ENCODE measurements at places on chromosomes 7 and 10.

- DNase-seq = no peak
Observed at GRCh38 chr7:79451580-79451979, 1.9 kb downstream of the MAGI2 start.

DNA sequence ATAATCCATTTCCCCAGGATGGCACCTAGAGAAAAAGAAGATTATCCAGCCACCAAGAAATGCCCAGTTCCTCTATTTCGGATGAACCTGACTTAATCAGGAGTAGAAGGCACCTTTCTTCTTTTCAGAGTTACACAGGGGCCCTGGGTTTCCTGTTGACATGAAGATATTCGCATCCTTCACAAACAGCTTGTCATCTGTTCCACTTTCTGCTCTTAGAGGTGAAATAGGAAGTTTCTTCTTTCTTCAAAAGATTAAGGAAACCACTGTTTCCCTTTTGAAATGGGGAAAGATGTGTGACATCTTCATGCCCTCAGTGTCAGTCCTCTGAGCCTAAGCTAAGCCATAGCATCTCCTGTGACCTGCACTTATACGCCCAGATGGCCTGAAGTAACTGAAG lies 39.1 kb upstream of the RAB18 start:
- DNase-seq = no peak

DNA sequence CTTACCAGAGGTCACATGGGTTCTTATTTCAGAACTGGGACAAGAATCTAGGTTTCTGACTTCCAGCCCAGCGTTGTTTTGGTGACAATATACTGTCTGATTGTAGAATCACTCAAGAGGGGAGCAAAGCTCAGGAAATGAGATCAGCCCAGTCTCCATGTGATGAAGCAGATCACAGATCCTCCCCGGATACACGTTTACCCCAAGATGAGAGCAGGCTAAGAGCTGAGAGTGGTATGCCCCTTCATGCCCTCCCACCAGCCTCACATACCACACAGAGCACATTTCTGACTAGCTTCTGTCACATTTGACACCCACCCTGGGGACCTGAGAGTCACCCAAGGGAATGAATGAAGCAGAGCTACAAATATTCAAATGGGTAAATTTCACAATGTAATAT lies 27.1 kb upstream of the PRKCQ start:
- no peak for DNase-seq

- no peak for DNase-seq
Observed at GRCh38 chr7:122438492-122438891, 133.9 kb upstream of the FEZF1 start.

- no peak for DNase-seq
Observed at GRCh38 chr7:114715907-114716306, 206.0 kb upstream of the MDFIC start.

GRCh38 chr10:27035163-27035562 lies 65.1 kb downstream of the ANKRD26 start:
- DNase-seq = no peak

DNA sequence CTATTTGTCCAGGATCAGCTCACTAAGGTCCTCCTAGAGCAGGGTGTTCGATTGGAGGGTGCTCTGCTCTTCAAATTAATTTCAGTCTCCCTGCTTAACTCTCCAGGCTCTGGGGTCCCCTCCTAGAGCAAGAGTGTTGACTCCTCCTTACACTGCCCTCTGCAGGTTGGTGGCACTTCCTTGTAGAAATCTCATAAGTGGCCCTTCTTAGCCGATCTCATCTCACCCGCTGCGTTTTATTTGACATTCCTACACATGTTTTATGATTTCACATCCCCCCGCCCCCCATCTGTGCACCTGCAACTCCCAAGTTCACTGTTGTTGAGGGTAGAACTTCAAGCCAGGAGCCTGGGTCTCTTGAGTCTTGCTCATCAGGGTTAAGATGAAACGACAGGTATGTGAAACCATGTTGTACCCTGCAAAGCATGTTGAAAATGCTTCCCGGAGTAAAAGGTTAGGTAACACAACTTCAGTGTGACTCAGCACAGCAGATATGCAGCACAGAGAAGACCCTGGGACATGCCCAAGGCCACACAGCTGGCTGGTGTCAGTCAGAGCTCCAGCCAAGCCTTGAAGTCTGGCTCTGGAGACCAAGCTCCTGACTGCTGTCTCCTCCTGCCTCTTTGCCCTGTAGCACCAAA lies 171.2 kb downstream of the PRKAG2 start:
- DNase-seq = no peak

- no peak for DNase-seq
Observed at GRCh38 chr7:50331564-50332208, 27.2 kb downstream of the IKZF1 start.

GRCh38 chr7:90488220-90488619 lies 18.8 kb downstream of the PTTG1IP2 start:
- no peak for DNase-seq

DNA sequence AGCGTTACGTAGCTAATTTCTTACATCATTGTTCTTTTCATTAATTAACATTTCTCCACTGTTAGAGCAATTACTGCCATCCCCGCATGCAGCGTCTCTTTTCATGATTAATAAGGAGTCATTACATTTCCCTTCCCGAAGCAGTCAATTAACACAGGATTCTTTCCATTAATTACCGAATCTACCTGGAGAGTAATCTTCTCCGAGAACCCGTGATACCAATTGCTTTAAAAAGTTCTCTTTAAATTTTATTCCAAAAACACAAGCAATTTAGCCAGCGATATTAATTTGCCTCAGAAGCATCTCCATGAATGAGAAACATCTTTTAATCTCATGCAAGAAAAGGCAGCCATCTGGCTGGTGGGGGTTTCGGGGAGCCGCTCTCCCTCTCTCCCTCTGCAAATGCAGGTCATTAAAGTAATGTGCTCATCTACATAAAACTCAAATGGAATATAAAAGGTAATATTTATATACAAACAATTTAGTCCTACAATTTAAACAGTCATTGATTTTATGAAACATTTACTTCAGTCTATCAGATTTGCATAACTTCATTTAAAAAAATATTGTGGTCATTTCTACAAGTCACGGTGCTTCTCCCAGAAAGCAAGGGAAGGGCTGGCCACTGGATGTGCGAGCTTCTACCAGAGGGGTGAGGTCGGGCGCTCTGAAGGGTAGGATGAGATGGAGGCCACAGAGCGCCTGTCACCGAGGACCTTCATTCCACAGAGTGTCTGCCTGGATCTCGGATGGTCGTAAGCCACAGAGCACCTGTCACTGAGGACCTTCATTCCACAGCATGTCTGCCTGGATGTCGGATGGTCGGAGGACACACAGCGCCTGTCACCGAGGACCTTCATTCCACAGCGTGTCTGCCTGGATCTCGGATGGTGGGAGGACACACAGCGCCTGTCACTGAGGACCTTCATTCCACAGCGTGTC lies 145.0 kb downstream of the WDR37 start:
- DNase-seq = no peak

GRCh38 chr10:11604865-11605650 lies 6.4 kb downstream of the USP6NL start:
- DNase-seq = no peak

DNA sequence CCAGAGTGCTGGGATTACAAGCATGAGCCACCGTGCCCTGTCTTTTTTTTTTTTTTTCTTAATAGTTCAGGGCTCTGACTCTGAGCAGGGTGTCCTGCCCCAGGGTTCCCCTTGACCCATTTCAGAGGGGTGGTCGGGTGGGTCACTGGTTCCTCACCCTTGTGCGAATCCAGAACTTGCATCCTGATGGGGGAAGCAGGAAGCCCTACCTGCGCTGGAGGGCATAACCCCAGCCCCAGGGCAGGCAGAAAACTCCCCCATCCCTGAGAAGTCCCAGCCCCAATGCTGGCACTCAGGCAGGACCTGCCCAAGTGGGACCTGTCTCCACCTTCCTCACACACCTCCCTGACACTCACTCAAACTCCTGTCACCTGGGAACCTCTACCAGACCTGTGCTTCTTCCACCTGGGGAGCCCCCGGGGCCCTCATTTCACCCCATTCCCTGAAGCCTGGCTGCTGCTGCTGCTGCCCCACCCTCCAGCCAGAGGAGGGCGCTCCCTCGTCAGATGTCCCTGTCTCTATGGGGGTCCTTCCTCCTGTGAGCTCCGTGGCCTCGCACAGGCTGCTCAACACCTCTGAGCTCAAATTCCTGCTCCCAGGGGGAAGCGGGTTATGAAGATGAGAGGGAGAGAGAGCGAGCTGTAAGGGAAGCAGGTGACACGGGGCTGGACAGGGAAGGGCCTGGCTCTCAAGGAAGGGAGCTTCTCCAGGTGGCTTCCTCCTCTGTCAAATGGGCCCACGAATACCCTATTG lies 15.1 kb upstream of the ZNF273 start:
- no peak for DNase-seq

DNA sequence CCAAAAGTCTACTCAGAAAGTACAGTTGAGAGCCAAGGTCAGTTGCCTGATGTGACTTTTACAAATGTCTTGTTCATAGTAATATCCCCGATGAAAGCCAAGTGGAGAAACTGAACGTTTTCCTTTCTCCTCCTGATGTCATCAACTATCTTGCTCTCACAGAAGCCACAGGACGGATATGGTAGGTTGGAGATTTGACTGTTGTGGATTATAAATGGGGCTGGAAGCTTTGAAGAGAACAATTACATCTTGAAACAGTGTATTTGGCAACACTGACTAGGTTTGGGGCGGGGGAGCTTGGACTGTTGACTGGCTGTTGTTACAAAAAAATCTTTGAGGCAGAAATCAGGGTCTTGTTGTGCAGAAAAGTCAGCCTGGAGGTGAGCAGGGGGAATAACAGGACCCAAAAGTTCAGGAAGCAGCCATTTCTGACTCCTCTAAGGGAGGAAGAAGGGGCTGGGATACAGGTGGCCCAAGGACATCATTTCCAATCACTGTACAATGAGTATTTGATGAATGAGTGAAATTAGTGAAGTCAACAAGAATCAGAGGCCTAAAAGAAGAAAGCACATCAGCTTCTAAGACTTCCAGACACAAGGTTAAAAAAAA lies 24.3 kb downstream of the PLEKHS1 start:
- DNase-seq = no peak

DNA sequence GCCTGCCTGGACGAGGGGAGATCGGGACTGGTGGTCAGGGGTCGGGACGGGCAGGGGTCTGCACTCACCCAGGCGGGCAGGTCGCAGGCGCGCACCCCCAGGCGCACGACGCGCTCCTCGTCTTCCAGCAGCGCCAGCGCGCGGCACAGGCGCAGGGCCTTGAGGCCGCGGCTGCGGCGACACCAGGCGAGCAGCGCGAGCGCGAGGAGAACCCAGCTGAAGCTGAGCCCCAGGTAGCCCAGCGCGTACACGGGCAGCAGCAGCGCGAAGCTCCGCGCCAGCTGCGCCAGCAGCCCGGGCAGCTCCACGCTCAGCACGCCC lies 328 bp downstream of the ESYT2 start:
- no peak for DNase-seq

GRCh38 chr10:131121511-131122035 lies 189.9 kb downstream of the TCERG1L start:
- DNase-seq = no peak

DNA sequence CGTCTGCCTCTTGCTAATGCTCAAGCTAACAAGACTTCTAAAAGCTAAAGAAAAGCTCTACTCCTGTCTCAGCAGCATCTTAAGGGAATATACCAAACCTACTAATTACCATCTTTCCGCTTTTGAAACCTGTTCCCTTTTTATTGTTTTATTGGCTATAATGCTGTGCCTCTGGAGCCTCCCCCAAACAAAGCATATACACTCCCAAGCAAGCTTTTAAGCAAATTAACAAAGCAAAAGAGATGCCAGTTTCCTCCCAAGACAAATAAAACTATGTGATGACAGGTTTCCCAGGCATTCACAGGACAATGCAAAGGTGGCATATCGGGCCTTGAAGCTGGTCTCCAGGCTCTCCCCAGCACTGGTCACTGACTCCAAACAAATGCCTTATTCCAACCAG lies 52.9 kb downstream of the SLC37A3 start:
- DNase-seq = no peak

DNA sequence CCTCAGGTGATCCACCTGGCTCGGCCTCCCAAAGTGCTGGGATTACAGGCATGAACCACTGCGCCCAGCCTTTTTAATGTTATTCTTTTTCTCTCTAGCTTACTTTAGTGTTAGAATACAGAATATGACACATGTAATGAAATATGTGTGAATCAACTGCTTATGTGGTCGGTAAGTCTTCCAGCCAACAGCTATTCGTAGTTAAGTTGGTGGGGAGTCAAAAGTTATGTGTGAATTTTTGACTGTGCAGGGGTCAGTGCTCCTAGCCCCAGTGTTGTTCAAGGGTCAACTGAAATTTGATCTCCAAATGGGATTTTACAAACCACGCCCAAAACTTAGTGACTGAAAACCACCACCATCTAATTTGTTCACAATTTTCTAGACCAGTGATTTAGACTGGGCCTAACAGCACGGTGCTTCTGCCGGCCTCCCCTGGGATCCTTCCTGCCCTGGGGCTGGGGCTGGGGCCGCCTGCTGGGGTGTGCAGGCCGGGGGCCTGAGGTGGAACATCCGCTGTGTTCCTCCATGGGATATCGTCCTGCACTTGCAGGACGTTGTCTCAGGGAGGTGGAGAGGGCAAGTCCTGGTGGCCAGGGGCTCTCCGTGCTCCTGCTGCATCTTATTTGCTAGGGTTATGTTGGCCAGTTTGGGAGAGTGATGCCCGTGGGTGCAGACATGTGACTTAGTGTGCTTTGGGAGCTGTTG lies 24.5 kb upstream of the GRB10 start:
- no peak for DNase-seq

DNA sequence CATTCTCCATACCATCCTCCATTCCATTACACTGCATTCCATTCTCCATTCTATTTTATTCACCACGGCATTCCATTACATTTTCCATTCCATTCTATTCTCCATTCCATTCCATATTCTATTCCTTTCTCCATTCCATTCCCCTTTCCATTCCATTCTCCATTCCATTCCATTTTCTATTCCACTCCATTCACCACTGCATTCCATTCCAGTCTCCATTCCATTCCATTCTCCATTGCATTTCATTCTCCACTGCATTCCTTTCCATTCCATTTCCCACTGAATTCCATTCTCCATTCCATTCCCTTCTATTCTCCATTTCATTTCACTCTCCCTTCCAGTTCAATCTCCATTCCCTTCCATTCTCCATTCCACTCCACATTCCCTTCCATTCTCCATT lies 79.6 kb downstream of the NSUN6 start:
- DNase-seq = no peak

DNA sequence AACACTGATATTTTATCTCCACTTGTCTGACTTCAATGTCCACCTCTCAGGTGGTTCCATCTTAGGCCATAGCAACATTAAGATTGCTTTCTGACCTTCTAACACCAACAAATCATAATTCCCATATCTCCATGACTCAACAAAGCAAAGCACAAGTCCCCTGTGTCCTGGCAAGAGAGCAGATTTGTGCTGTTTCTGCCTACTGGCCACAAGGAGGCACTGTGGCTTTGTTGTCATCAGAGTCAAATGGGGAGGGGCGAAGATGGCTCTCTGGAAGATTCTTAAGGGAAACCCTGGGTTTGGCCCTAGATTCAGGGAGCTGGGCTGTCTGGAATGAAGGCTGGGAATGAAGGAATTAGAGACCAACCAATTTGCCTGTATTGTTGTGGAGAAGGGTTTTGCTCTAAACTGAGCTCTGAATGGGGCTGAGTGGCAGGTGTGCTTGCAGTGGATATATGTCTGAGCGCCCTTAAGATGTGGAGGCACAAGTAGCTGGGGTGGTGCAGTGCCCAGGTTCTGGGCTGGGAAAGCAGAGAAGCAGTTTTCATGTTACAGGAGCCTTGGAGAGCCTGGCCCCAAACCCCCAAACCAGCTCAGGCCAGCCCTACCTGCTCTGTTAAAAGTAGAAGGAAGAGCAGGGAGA lies 154.8 kb upstream of the PRSS58 start:
- DNase-seq = no peak

- DNase-seq = no peak
Observed at GRCh38 chr10:9992661-9993060, 1025.0 kb upstream of the CELF2 start.
